ENCODE measurements at places on chromosomes 4 and X.
A peak's percentile ranks its signal among the peaks of the same experiment; 100 is the strongest.

GRCh38 chr4:29423836-29424721 lies 1296.1 kb upstream of the PCDH7 start:
- no peak for DNase-seq

- DNase-seq: no peak
Measured at GRCh38 chr4:53863736-53864365, 200.6 kb downstream of the CHIC2 start.

DNA sequence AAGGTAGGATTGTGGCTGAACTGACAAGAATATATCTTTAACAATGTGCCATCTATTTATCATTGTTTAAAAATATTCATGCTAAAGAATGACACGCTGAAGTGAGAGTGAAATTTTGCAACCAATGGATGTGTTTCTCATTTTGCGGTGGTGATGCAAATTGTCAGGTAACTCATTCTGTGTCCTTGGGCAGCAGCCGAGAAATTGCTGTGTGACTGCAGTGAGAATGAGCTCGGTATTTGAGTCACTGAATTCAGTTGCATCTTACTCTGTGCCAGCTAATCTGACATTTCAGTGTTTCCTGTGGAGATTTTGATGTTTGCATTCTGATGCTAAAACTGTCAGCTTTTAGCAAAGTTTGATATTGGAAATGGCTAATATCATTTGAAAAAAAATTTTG lies 28.1 kb downstream of the MCUB start:
- peak; percentile 21 for DNase-seq

GRCh38 chr4:24468071-24468470 lies 116.3 kb downstream of the DHX15 start:
- DNase-seq: no peak

DNA sequence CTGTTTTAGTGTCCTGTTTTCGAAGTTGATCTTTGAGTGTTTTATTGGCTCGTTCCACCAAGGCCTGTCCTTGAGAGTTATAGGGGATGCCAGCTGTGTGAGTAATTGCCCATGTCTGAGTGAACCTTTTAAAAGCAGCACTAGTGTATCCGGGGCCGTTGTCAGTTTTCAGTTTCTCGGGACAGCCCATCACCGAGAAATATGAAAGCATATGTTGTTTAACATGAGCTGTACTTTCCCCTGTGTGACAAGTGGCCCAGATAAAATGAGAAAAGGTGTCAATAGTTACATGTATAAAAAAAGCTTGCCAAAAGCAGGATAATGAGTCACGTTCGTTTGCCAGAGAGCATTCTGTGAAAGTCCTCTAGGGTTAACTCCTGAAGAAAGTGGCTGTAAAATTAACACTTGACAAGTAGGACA lies 48.6 kb upstream of the RASSF6 start:
- DNase-seq: no peak

GRCh38 chr4:173370130-173370476 lies 651 bp upstream of the SAP30 start:
- DNase-seq: no peak

DNA sequence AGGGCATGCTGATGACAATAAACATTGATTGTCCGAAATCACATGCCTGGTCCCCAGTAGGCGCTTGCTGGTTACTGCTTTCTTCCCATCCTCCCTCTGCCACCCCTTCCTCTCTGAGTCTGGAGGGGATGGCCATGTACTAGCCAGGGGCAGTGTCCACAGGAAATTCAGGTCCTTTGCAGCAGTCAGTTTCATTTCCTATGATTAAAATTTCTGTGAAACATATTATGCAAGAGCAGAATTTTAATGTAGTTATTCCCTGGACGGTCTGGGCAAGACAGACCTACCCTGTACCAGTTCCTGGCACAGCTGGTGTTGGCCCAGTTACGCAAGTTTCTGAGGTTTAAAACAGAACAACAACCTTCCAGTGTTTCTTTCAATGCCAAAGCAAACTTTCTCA lies 28.2 kb upstream of the TLR2 start:
- no peak for DNase-seq

GRCh38 chr4:74190919-74191397 lies 33.0 kb downstream of the MTHFD2L start:
- no peak for DNase-seq
